Activated CD4-positive, alpha-beta T cell treated with anti-CD3 and anti-CD28 coated beads, Interleukin-2, amount 10 ng/mL, durations not matched to agents 7 days and 5 days (primary cell): ENCODE measurements at places on chromosomes 6 and 20.
A peak's percentile ranks its signal among the peaks of the same experiment; 100 is the strongest.

- no peaks in the 10 kb centered on the region for H3K36me3 ChIP-seq
- no peaks in the 10 kb centered on the region for H3K27me3 ChIP-seq
- H3K4me3 ChIP-seq, result no peak overlapping the region
- H3K27ac ChIP-seq, result no peak overlapping the region
Measured at GRCh38 chr6:101730954-101731353, 337.4 kb downstream of the GRIK2 start.

DNA sequence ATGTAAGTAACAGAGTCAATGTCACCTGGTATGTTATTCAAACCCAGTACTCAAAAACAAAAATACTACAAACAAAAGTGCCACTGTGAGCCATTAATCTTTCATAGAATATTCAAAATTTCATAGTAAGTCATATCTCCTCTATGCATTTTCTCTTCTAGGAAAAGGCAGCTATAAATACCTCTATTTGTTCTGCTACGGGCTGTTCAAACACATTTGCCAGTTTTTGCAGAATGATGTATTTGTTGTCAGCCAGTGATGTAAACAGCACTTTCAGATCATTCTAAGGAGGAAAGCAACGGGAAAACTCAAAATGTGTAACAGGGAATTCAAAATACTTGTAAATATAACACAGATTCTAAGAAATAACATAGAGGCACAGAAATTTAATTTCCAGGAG lies 388.2 kb downstream of the SYNE1 start:
- no peaks in the 10 kb centered on the region for H3K27me3 ChIP-seq
- H3K27ac ChIP-seq, result no peak overlapping the region
- H3K4me3 ChIP-seq, result no peak overlapping the region
- DNase-seq, result no peak
- peaks cover 37% of the 10 kb centered on the region for H3K36me3 ChIP-seq
- H3K4me1 ChIP-seq, result peaks cover 3% of the 10 kb centered on the region

- no peaks in the 10 kb centered on the region for H3K27me3 ChIP-seq
- no peaks in the 10 kb centered on the region for H3K4me1 ChIP-seq
- no peak for DNase-seq
- no peak overlapping the region for H3K27ac ChIP-seq
Measured at GRCh38 chr6:85261271-85261670, 188.6 kb upstream of the NT5E start.

DNA sequence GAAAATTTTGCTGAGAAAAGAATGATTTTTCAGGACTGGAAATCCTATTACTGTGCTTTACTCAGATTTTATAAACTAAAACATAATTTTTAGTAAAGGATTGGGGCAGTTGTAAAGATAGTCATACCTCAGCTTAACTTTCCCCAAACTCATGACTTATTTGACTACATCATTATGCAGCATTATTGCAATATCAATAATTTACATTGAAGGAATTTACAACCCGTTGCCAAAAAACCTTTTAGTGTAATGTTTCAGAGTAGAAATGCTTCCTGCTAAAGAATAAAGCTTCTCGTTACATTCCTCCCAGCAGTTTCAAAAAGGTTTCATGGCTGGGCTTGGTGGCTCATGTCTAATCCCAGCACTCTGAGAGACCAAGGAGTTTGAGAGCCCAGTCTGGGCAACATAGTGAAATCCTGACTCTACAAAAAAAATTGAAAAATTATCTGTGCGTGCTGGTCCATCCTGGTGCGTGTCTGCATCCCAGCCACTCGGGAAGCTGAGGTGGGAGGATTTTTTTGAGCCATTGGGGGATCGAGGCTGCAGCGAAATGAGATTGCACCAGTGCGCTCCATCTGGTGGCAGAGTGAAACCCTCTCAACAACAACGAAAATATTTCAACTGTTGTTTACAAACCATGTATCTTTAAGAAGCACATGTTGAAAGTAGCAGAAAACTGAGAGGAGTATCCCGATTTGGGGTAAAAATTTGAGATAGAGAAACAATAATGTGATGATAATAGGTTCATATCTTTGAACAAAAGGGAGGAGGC lies 4.4 kb downstream of the AMD1 start:
- H3K27ac ChIP-seq, result peak overlapping the region; percentile 47
- peaks cover 38% of the 10 kb centered on the region for H3K36me3 ChIP-seq
- DNase-seq, result peak; percentile 48
- H3K4me3 ChIP-seq, result peak overlapping the region; percentile 95
- H3K4me1 ChIP-seq, result peaks cover 68% of the 10 kb centered on the region

DNA sequence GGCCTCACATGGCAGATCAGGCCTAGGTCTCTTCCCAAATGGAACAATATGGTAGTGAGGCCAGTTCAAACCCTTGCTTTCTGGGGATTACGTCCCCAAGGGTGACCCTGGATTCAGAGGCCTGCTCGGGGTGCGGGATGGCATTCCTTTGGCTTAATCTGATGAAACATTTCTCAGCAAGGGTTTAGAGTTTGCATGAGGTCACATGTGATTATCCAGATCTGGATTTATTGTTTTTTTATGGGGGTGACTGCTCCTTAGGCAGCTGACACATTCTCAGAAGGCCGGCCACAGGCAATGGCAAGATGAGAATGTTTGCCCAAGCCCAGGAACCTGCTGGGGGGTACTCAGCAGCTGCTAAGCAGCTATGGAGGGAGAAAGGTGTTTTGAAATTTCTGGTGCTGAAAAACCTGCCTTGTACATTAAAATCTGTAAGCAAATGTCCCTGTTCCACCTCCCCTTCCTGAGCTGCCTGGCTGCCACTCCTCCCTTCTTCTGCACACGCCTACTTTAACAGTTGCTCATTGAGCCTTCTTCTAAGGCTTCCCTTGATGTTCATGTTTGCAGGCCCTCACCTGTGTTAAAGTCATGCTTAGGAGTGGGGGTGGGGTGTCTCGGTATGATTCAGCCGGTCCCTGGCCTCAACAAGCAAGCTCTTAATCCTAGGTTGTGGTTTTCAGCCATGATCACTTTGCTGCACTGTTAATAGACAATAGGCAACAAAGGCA lies 37.9 kb upstream of the FUCA2 start:
- peaks cover 12% of the 10 kb centered on the region for H3K36me3 ChIP-seq
- peak overlapping the region; percentile 7 for H3K27ac ChIP-seq
- DNase-seq, result peak; percentile 35
- H3K4me3 ChIP-seq, result no peak overlapping the region

GRCh38 chr6:106451439-106451838 lies 90.9 kb downstream of the CRYBG1 start:
- H3K27me3 ChIP-seq, result peaks cover 2% of the 10 kb centered on the region
- no peak overlapping the region for H3K4me3 ChIP-seq
- DNase-seq, result no peak
- H3K27ac ChIP-seq, result no peak overlapping the region

DNA sequence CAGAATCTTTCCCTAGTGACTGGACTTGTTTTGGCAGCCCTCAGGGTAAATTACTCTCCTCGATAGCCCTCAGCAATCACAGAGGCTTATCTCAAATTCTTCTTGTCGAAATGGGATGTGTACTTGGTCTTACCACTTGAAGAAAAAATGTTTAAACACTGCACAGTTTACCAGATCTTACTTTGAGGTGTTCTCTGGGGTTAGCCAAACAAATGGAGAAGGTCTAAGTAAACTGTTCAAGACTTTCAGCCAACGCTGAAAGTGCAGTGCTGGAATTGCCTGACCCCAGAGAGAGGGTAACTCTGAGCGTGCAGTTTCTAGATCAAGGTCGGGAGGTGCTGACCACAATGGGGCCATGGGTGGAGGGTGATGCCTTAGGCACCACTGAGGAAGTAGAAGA lies 39.2 kb downstream of the MYLIP start:
- H3K4me1 ChIP-seq, result peaks cover 26% of the 10 kb centered on the region
- no peak for DNase-seq
- peaks cover 24% of the 10 kb centered on the region for H3K27me3 ChIP-seq
- H3K27ac ChIP-seq, result no peak overlapping the region
- H3K4me3 ChIP-seq, result no peak overlapping the region

- no peaks in the 10 kb centered on the region for H3K36me3 ChIP-seq
- H3K27me3 ChIP-seq, result no peaks in the 10 kb centered on the region
- DNase-seq, result no peak
- no peak overlapping the region for H3K4me3 ChIP-seq
Measured at GRCh38 chr20:20393207-20394120, 25.6 kb downstream of the INSM1 start.

DNA sequence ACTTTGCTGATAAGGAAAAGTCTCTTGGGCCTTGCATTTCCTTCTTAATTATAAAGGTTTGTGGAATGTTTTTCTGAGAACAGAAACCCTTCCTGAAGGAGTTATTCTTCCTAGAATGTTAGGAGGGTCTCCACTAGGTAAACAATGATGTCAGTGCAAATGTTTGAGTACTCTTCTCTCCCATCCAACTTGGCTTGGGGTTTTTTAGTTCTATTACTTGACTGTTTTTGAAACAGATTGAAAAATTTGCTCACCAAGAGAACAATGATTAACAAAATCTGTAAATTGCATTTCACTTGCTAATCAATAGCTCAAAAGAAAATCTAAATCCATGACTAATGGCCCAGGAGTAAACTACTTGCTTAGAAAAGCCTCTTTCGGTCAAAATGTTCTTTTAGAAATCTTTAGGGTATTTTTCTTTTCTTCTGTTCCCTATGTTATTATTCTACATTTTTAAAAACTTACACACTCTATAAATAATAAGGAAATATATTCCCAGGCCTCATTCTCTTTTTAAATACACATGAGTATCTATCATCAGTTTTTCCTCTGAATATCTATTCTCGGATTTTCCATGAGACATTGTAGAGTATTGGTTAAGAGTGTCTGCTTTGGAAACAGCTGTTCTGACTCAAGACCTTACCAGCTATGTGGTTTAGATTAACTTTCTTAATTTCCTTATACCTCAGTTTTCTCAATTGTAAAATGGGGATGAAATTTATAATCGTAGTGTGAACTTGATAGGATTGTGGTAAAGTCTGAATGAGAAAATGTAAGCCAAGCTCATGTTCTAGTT lies 234.2 kb upstream of the CITED2 start:
- H3K4me3 ChIP-seq, result no peak overlapping the region
- no peaks in the 10 kb centered on the region for H3K4me1 ChIP-seq
- H3K36me3 ChIP-seq, result no peaks in the 10 kb centered on the region
- DNase-seq, result no peak
- no peak overlapping the region for H3K27ac ChIP-seq

GRCh38 chr6:152595499-152595898 lies 41.7 kb downstream of the SYNE1 start:
- no peaks in the 10 kb centered on the region for H3K27me3 ChIP-seq
- no peak overlapping the region for H3K4me3 ChIP-seq
- no peak for DNase-seq
- no peaks in the 10 kb centered on the region for H3K36me3 ChIP-seq
- no peaks in the 10 kb centered on the region for H3K4me1 ChIP-seq

DNA sequence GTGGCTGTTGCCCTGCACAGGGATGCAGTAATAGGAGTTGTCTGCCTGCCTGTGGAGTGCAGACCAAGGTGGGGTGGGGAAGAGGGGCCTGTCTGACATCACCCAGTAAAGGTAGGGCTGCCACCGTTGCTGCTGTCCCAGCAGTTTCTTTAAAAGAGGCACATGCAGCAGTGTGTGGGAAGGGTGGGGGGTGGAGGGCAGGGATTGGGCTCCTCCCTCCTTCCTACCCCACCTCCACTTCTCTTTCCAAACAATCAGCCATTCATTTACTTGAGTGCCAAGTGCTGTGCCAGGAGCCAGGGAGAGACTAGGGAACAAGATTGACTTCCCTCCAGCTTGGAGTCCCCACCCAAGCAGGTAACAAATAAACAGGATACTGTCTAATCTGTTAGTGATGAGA lies 66.8 kb upstream of the MYL9 start:
- H3K27ac ChIP-seq, result peak overlapping the region; percentile 87
- no peaks in the 10 kb centered on the region for H3K36me3 ChIP-seq
- H3K4me3 ChIP-seq, result no peak overlapping the region
- no peak for DNase-seq
- H3K27me3 ChIP-seq, result no peaks in the 10 kb centered on the region

DNA sequence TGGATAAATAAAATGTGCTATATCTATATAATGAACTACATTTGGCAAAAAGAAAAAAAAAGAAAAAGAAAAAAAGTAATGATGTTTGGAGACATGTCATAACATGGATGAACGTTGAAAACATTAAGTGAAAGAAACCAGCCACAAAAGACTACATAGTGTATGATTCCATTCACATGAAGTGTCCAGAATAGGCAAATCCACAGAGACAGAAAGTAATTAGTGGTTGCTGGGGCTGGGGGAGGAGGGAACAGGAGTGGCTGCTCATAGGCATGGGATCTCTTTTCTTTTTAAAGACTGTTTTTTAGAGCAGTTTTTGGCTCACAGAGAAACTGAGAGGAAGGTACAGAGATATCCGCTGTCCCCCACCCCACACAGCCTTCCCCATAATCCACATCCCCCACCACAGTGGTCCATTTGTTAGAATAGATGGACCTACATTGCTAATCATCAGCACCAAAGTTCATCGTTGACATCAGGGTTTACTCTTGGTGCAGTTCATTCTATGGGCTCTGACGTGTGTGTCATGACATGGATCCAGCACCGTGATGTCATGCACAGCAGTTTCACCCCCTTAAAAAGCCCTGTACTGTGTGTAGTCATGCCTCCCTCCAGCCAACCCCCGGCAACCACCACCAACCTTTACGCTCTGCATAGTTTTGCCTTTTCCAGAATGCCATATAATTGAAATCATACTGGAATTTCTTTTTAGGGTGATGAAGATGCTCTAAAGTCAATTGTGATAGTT lies 240.9 kb upstream of the RREB1 start:
- no peaks in the 10 kb centered on the region for H3K36me3 ChIP-seq
- H3K27ac ChIP-seq, result no peak overlapping the region
- no peak overlapping the region for H3K4me3 ChIP-seq
- no peaks in the 10 kb centered on the region for H3K4me1 ChIP-seq
- DNase-seq, result no peak

GRCh38 chr6:45556828-45557227 lies 179.1 kb upstream of the SUPT3H start:
- DNase-seq, result no peak
- H3K27me3 ChIP-seq, result no peaks in the 10 kb centered on the region
- H3K4me3 ChIP-seq, result no peak overlapping the region
- peaks cover 28% of the 10 kb centered on the region for H3K4me1 ChIP-seq

DNA sequence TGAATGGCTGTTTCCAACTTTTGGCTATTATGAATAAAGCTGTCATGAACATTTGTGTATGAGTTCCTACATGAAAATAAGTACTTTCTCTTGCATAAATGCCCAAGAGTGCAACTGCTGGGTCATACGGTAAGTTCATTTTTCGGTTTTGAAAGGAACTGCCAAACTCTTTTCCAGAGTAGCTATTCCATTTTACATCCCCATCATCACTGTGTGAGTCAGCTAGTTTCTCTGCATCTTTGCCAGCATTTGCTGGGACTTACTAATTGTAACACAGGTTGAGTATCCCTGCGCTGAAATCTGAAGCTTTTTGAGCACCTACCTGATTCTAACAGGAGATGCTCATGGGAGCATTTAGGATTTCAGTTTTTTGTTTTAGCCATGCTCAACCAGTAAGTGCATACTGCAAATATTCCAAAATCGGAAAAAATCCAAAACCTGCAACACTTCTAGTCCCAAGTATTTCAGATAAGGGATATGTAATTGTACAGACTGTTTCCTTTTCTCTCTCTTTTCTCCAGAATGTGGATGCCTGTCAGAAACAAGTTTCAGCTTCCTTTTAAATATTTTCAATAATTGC lies 118.4 kb downstream of the DTNBP1 start:
- H3K27me3 ChIP-seq, result no peaks in the 10 kb centered on the region
- H3K36me3 ChIP-seq, result peaks cover 9% of the 10 kb centered on the region
- no peak overlapping the region for H3K4me3 ChIP-seq
- H3K27ac ChIP-seq, result no peak overlapping the region
- H3K4me1 ChIP-seq, result no peaks in the 10 kb centered on the region
